Fibroblast of pulmonary artery (primary cell): ENCODE measurements at places on chromosomes 13 and 19.

- DNase-seq = no peak
Measured at GRCh38 chr13:80900561-80900960, 559.6 kb upstream of the SPRY2 start.

DNA sequence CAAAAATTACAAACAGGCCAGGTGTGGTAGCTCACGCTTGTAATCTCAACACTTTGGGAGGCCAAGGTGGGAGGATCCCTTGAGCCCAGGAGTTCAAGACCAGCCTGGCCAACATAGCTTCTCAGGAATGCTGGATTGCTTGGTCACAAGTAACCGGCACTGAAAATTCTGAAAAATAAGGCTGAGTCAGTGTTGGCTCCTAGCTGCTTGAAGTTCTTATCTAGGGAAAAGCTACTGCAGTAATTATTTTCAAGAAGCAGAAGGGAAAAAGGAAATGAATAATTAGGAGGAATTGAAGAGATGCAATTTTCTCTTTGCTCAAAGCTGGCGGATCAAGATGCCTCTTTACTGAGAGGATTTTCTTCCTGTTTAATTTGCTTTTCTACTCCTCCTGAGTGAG, 75.0 kb upstream of the GTF3A start:
- DNase-seq = peak; percentile 61

DNA sequence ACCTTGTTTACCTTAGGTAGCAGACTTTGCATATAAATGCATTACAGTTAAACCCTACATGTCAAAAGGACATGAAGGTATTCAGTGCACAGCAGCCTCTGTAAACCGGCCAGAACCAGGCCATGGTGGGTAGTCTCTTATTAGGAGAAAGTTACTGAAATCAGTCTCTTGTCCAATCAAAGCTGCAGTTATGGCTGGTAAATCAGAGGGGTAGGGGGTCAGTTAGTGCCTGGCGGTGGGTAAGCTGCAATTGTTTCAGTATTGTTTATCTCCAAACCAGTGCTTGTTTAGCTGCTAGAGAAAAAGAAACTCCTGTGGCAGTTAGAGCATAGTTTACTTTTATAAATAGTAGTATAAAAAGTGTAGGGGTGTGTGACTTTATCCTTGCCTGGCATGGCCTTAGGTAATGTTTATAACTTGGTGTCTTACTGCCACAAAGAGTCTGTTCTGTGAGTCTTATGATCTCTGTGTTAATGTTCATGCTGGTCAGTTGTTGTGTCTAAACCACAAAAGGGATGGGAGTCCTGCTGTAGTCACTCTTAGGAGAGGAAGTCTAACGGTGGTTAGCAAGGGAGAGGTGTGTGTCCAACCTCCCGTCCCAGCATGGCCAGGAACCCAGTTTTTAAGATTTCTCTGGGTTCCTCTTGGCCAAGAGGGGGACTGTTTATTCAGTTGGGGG, 28.0 kb downstream of the CHST8 start:
- no peak for DNase-seq

GRCh38 chr13:36736119-36736726, 62.4 kb downstream of the SERTM1 start:
- peak; percentile 83 for DNase-seq

- DNase-seq = no peak
Measured at GRCh38 chr19:42363614-42364346, 26.3 kb downstream of the CNFN start.

GRCh38 chr13:27619728-27620376, 477 bp downstream of the LNX2 start:
- peak; percentile 39 for DNase-seq

GRCh38 chr19:40281381-40282208, 3.5 kb downstream of the AKT2 start:
- DNase-seq = no peak

- peak; percentile 10 for DNase-seq
Measured at GRCh38 chr13:87884884-87885283, 213.7 kb downstream of the SLITRK5 start.

DNA sequence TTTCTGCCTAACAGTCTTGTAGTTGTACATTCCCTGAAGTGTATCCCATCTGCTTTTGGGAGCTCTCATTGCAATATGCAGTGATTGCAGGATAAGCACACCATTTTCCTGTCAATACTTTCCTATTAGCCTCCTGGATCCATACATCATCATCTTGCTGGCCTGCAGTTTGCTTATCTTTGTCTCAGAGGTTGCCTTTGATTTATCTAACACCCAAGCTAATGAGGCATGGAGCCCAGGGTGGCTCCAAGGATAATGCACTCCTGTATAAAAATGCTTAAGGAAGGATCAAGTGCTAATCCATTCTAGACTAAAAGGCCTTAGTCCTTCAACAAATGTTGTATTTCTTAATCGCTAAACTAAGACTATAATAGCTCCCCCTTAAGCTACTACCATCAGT, 161.6 kb upstream of the OBI1 start:
- no peak for DNase-seq

- DNase-seq = no peak
Measured at GRCh38 chr19:30373593-30373992, 1.4 kb downstream of the ZNF536 start.

- no peak for DNase-seq
Measured at GRCh38 chr19:55146705-55147273, 2.2 kb downstream of the TNNT1 start.

DNA sequence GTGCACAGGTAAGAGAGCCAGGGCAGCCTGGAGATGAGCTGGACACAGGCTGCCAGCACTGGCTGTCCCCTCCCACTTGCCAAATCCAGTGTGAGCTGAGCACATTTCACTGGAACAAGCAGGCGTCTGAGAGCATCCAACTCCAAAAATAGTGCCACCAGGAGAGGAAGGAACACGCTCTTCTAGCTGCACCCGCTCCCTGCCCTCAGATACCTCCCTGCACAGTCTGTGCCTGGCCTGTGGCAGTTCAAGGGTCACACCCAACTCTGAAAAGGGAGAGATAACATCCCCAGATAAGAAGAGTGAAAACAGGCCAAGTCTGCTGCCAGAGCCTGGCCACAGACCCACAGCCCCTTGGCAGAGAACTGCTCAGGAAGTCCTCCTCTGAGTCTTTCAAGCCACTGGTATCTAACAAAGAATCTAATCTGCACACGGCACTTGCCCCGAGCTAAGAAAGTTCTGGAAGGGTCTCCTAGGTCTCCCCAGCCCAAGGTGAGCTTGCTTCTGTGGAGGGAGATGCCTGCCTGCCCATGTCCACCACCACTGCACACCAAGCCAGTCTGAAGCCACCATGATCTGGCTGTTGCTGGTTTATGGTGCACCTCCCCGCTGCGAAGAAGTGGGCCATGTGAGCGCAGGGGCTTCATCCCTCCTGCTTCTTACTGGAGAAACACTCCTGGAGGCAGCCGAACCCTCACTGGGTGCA, 14.7 kb downstream of the ELL start:
- DNase-seq = no peak

- no peak for DNase-seq
Measured at GRCh38 chr13:87078947-87079795, 592.0 kb upstream of the SLITRK5 start.

DNA sequence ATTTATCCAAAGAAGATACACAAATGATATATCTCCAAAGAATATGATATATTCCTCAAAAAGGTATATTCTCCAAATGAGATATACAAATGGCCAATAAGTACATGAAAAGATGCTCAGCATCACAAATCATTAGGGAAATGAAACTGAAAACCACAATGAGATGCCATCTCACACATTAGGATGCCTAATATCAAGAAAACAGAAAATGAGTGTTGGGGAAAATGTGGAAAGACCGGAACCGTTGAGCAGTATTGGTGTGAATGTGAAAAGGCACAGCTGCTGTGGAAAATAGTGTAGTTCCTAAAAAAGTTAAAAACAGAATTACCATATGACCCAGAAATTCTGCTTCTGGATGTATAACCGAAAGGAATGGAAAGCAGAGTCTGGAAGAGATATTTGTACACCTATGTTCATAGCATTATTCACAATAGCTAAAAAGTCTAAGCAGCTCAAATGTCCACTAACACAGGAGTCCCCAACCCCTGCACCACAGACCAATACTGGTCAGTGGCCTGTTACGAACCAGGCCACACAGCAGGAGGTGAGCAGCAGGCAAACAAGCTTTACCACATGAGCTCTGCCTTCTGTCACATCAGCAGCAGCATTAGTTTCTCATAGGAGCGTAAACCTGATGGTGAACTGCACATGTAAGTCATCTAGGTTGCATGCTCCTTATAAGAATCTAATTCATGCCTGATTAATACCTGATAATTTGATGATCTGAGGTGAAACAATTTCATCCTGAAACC, 291.9 kb downstream of the PCDH20 start:
- no peak for DNase-seq

DNA sequence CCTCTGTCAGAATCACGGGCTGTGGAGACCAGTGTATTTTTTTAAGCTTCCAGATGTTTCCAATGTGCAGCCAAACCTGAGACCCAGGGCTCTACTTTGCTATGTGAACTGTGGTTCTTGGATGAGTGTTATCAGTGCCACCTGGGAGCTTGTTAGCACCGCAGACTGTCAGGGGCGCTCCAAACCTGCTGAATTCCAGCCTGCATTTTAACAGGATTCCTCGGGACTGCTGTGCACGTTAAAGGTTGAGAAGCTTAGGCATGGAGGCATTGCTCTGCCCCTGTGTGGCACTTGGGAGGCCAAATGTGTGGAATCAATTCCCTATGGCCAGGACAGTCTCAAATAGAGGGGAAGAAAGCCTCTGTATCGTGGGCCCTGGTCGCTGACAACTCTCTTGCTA, 80.3 kb downstream of the ANKRD10 start:
- no peak for DNase-seq

DNA sequence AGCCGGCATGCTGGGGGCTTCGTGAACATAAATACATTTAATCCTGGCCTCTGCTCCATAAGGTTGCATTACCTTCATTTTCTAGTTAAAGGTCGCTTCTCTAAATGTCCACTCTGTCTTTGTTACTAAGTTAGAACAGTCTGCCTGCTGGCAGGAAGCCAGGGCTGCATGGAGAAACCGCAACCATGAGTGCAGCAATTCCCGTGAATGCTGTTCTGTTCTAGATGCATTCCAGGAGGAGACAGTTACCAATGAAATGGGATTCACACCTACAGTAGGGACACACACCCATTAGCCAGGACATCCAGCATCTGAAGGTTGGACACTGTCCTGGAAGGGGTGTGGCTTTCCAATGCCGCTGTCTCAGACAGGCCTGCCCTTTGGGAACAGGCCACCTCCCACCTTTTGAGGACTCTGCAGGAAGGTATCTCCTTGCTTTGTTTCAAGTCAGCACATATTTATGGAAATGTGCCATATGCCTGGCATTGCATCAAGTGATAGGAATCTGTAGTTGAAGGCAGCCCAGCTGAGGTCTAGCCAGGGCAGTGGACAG, 129.7 kb downstream of the SLC7A1 start:
- peak; percentile 68 for DNase-seq

DNA sequence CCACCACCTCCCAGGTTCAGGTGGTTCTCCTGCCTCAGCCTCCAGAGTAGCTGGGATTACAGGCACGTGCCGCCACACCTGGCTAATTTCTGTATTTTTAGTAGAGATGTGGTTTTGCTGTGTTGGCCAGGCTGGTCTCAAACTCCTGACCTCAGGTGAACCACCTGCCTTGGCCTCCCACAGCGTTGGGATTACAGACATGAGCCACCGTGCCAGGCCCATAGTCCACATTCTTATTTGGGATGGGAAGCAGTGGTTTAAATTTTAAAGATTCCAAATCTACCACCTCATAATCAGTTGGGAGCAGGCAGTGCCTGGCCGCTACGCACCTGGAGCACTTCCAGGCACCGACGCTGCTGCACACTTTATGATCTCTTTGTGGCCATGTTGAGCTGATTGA, 160.6 kb upstream of the SOX1 start:
- DNase-seq = no peak

GRCh38 chr19:14432791-14433553, at the start of gene PKN1:
TSS of gene PKN1 (plus strand) at chr19:14433306. CDS start at chr19:14433522, 216 bp downstream.
- DNase-seq = peak; percentile 28

GRCh38 chr19:13880059-13881043, 3.4 kb downstream of the NANOS3 start:
- DNase-seq = peak; percentile 96
